ENCODE measurements at places on chromosomes 3 and 15.

DNA sequence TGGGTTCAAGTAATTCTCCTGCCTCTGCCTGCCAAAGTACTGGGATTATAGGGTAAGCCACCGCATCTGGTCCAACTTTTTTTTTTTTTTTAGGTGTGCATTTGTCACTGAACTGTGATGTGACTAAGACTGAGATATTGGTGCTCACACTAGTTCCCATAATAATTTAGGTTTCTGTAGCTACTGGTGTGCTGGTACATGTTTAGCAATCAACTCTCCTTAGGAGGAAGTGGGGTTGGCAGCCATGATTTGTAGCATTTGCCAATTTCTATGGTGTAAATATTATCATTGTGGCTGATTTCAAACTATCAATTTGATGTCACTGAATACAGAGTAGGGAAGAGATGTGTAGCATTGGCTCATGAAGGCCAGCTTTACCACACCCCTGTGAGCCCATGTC, 372.7 kb downstream of the EDEM1 start:
- no peak for DNase-seq

GRCh38 chr3:57169872-57170623, 4.9 kb upstream of the IL17RD start:
- DNase-seq = peak; percentile 60

DNA sequence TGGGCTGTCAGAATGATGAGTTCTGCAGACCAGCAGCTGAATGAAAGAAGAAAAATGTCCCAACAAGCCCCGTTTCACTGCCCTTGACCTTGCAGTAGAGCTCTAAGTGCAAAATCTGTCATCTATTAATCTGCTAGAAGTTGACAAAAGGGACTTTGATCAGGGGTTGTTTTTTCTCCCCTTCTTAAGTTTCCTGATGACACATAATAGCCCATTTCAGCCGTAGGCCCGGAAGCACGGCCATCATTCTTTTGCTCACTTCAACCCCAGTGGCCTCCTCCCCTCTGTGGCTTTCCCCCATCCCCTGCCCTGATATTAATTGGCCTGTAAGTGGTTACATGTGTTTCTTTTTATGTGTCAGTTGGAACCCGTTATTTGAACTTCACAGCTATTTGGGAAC, 298.9 kb downstream of the RPLP1 start:
- DNase-seq = no peak

GRCh38 chr15:91941871-91942658, 88.6 kb downstream of the SLCO3A1 start:
- DNase-seq = no peak

GRCh38 chr3:141920701-141921100, 44.3 kb downstream of the ATP1B3 start:
- DNase-seq = no peak

- DNase-seq = no peak
Measured at GRCh38 chr15:25688166-25688565, 175.0 kb downstream of the ATP10A start.

- no peak for DNase-seq
Measured at GRCh38 chr3:194277786-194278130, 73.4 kb downstream of the CPN2 start.

GRCh38 chr15:92627014-92627413, 28.6 kb downstream of the FAM174B start:
- DNase-seq = no peak

GRCh38 chr3:127221037-127221436, 28.1 kb downstream of the PRR23E start:
- DNase-seq = no peak

DNA sequence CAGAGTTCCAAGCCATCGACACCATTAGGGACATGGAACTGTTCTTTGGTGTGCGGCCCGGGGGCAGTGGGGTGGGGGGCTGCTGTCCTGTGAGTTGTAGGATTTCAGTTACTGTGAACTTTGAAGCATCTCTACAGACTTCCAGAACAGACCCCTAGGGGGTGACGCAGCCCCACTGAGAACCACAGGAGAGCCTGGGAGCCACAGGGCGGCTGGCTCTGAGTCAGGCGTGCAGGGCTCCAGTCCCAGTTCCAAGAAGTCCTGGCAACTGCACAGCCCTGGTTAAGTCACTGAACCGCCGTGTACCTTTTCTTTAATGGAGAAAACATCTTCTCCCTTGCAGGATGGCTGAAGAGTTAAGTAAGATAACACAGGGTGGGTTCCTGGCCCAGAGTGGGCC, 23.5 kb upstream of the LRTM1 start:
- DNase-seq = no peak

DNA sequence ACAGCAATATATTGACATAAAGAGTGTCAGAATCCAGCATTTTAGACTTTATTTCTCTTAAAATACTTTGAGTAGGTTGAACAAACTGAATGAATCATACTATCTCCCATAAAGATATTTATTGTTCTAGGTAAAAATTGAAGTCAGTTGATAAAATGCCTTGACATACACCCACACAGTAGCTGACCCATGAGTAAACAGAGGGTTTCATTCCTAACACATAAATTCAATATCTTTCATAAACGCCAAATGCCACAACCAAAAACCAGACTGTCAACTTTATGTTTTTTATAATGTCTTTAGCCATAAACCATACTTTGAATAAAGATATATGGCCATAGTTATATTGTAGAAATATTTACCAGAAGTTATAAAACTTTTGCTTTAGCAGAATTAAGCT, 742.4 kb downstream of the NAALADL2 start:
- DNase-seq = no peak

- DNase-seq = no peak
Measured at GRCh38 chr3:80355144-80355543, 587.3 kb upstream of the ROBO1 start.

GRCh38 chr3:126486360-126486847, 10.7 kb upstream of the ZXDC start:
- no peak for DNase-seq

- no peak for DNase-seq
Measured at GRCh38 chr3:81339040-81339845, 422.2 kb downstream of the GBE1 start.

DNA sequence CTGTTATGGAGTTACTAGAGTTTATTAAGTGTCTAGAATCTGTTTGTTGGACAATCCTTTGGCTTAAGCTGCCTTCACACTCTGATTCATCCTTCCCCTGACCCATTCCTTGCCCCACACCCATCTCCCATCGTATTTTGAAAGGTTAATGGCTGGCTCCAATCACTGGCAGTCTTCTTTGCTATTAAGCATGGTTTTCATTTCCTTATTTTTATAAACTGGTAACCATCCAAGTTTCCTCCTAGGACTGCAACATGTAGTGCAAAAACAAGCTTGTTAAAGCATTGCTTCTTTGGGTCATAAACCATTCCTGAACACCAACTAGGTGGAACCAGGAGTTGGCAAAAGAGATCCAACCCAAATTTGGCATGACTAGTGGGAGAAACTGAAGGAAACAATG, 148.4 kb downstream of the DTWD1 start:
- no peak for DNase-seq

DNA sequence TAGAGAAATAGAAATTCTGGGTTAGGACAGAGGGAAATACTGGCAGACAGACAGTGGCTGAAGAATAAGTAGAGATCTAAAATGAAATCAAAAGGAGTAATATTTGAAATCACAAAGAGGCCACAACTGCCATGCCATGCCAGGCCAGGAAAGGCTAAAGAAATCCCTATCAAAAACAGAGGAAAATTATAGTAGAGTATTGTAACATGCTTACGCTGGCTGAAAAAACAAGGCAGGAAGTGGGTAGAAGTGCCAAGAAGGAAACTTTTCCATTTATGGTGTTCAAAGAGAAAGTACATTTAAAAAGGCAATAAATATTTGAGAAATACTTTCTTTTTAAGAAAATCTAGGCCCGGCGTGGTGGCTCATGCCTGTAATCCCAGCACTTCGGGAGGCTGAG, 415.7 kb downstream of the PLCL2 start:
- DNase-seq = no peak

- DNase-seq = no peak
Measured at GRCh38 chr3:193620650-193621049, 27.6 kb downstream of the OPA1 start.

- DNase-seq = no peak
Measured at GRCh38 chr3:58578873-58579272, 1.7 kb upstream of the FAM107A start.

GRCh38 chr3:49867871-49868321, 1.8 kb downstream of the CAMKV start:
- DNase-seq = peak; percentile 15

- no peak for DNase-seq
Measured at GRCh38 chr3:119206611-119207511, 33.5 kb downstream of the UPK1B start.

DNA sequence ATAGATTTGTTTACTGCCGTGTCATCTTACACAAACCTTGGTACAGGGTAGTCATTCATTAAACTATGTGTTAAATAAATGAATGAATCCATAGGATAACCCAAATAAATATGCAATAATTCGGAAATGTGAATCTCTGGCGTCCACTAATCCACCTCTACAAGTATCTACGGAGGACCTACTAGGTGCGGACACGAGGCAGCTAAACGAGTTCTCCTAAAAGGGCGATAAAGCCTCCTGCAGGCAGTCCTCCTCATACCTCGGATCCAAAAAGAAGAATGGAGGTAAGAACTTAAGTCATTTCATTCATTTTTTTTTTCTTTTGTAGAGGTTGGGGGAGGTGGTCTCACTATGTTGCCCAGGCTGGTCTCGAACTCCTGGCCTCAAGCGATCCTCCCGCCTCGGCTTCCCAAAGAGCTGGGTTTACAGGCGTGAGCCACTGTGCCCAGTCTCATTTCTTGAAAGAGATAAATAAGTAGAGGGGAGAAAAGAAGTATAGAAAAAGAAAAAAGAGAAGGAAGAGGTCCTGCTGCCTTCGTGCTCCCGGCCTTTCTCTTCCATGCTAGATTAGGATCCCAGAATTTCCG, 706 bp upstream of the RPL35A start:
- DNase-seq = no peak

- peak; percentile 44 for DNase-seq
Measured at GRCh38 chr15:41493205-41493901, at the start of gene ITPKA. ITPKA (plus strand) TSS chr15:41493874; CDS start chr15:41493928, 54 bp downstream.

- no peak for DNase-seq
Measured at GRCh38 chr15:29054171-29055045, 168.6 kb downstream of the APBA2 start.

- DNase-seq = no peak
Measured at GRCh38 chr15:67691450-67691849, 133.9 kb upstream of the SKOR1 start.

- peak; percentile 38 for DNase-seq
Measured at GRCh38 chr3:189710620-189711402, 79.6 kb downstream of the TP63 start.

GRCh38 chr3:146092230-146092629, 68.8 kb downstream of the PLOD2 start:
- no peak for DNase-seq

- DNase-seq = no peak
Measured at GRCh38 chr15:48407646-48408045, 76.4 kb downstream of the DUT start.

DNA sequence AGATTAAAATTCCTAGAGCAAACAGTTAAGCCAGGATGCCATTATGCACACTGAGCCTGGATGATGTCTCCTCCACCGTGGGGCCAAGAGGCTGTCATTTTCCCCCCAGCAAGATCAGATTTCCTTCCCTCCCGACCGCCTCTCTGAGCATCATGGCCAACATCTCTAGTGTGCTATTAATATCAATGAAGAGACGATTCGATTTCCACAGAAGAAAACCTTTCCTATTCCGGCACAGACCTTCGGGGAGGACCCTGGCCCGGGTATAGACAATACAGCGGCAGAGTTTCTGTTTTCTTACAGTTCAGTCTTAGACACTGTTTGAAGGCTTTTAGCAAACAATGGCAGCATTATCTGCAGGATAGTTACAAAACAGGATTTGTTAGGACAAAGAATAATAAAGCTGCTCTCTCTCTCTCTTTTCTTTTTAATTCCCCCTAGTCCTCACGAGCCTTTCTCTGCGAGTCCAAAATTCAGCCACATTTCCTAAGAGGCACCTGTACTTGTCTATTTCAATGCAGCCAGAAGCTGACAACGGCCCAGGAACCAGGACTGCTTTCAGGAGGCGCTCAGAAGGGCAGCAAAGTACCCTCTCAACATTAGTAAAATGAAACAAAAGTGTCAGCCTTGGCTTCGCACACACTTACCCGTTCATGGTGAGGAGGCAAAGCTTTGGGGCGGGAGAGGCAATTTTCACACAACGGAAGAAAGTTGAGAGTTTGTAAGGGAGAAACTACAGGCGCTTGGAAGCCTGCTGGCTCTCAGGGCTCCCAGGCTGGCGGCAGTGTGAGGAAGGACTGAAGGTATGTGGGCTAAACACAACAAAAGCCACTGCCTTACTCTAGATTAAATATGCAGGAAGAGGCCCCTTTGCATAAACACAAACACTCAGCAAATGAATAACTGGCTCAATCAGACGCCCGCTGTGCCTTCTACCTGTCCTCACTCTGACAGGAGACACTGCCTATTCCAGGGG, 278.0 kb downstream of the FOXP1 start:
- no peak for DNase-seq

GRCh38 chr15:78508272-78508671, 895 bp downstream of the HYKK start:
- DNase-seq = no peak

- no peak for DNase-seq
Measured at GRCh38 chr15:82124331-82125263, 78.8 kb upstream of the MEX3B start.

- no peak for DNase-seq
Measured at GRCh38 chr3:116966649-116967048, 257.1 kb downstream of the TUSC7 start.

DNA sequence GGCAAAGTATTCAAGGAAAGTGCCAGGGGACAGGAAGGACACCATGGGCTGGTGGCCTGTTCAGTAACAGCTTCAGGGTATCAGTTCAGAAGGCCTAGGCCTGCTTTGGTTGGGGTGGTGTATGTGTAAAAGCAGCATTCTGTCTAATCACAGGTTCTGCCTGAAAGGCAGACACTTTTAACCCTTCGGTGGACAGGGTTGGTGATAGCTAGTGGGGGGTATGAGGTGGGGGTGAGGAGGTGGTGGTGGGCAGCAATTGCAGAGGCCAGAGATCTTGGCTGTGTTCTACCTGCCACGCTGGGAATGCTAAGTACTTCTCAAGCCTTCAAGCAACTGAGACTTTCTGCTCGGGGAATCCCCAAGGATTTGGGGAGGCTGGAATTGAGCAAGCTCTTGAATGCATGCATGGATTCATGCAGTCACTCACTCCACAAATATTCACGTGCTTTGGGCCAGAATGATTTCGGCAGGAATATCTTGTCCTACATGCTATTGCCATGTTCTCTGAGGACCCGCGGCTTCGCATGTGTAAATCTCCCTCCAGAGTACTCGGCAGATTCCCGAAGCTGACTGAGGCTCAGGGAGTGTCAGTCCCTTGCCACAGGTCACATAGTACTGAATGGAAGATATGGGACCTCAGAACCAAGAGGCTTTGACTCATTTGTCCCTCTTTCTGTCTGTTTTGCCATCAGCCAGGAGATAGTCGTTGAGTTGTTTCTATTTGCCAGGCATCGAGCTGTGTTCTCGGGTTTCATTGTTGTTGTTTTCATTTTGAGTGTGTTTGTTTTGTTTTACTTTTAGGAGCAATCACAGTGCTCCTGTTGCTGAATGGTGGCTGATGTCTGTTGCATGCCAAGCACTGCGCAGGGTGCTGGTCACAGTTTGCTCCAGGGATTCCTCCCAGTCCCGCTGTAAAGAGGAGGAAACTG, 65.5 kb downstream of the SMAD3 start:
- DNase-seq = no peak

- no peak for DNase-seq
Measured at GRCh38 chr15:78003539-78004008, 73.9 kb downstream of the TBC1D2B start.
